Tracheal epithelial cell (primary cell): ENCODE measurements at places on chromosomes 13 and 19. TPM values are rescaled to one million over a fixed set of nuclear protein-coding genes. Genes with fewer than 3 reads are reported as not detected.

Gene FFAR3
- not detected in 2 replicates for total RNA-seq

Gene BCAM
- 24.3 and 36.0 TPM in 2 replicates for total RNA-seq

Gene HRC
- not detected in 2 replicates for total RNA-seq

Gene IRF3
- 98.1 and 111 TPM in 2 replicates for total RNA-seq

Gene CEACAM5
- total RNA-seq, result 8.3 TPM in 1 of 2 replicates, not detected in the other

Gene GPX4
- total RNA-seq, result 444 and 452 TPM in 2 replicates

Gene PGLYRP2
- not detected in 2 replicates for total RNA-seq

Gene PABPC3
- under 0.01 and 0.21 TPM in 2 replicates for total RNA-seq

Gene PRX
- total RNA-seq, result 1.9 and 4.5 TPM in 2 replicates

Gene SHISA2
- 0.21 and 49.9 TPM in 2 replicates for total RNA-seq

Gene TYROBP
- total RNA-seq, result not detected in 2 replicates

Gene SOX1
- not detected in 2 replicates for total RNA-seq

Gene IZUMO2
- not detected in 2 replicates for total RNA-seq

Gene DMWD
- total RNA-seq, result 27.0 and 33.5 TPM in 2 replicates

Gene ADGRE1
- not detected in 2 replicates for total RNA-seq

Gene OR10H1
- under 0.01 TPM in 1 of 2 replicates, not detected in the other for total RNA-seq

Gene PEAK3
- not detected in 2 replicates for total RNA-seq

Gene ZNF569
- total RNA-seq, result 1.4 and 2.8 TPM in 2 replicates

Gene FCER2
- not detected in 2 replicates for total RNA-seq

Gene CEACAM1
- total RNA-seq, result 0.85 and 1.2 TPM in 2 replicates

Gene ZNF491
- 0.72 and 0.85 TPM in 2 replicates for total RNA-seq

Gene FGF14
- total RNA-seq, result under 0.01 TPM in 1 of 2 replicates, not detected in the other

Gene PNKP
- 31.5 and 34.7 TPM in 2 replicates for total RNA-seq

Gene UBE2L5
- total RNA-seq, result not detected in 2 replicates

Gene MCF2L
- total RNA-seq, result 1.4 TPM in 1 of 2 replicates, not detected in the other

Gene ARHGAP45
- total RNA-seq, result 5.1 and 16.9 TPM in 2 replicates

Gene TMEM190
- total RNA-seq, result 0.96 TPM in 1 of 2 replicates, not detected in the other

Gene C5AR2
- 0.24 TPM in 1 of 2 replicates, not detected in the other for total RNA-seq

Gene AMH
- not detected in 2 replicates for total RNA-seq

Gene PCDH20
- under 0.01 and 3.1 TPM in 2 replicates for total RNA-seq

Gene NLRP7
- not detected in 2 replicates for total RNA-seq

Gene MYPOP
- 1.7 and 2.7 TPM in 2 replicates for total RNA-seq

Gene METTL21C
- total RNA-seq, result not detected in 2 replicates

Gene ZNF566
- total RNA-seq, result 3.6 and 7.9 TPM in 2 replicates

Gene IGFL1
- total RNA-seq, result 1.4 TPM in 1 of 2 replicates, not detected in the other

Gene RNF225
- total RNA-seq, result 0.48 and 3.0 TPM in 2 replicates

Gene TEX26
- total RNA-seq, result not detected in 2 replicates

Gene MBD3L3
- total RNA-seq, result not detected in 2 replicates

Gene PRRG2
- total RNA-seq, result 6.0 and 7.2 TPM in 2 replicates

Gene ZNF729
- total RNA-seq, result not detected in 2 replicates

Gene FCAR
- total RNA-seq, result not detected in 2 replicates

Gene SHC2
- 0.85 and 2.4 TPM in 2 replicates for total RNA-seq
